Left renal pelvis (tissue), 4 donors: ENCODE measurements at places on chromosomes 6 and 20.

DNA sequence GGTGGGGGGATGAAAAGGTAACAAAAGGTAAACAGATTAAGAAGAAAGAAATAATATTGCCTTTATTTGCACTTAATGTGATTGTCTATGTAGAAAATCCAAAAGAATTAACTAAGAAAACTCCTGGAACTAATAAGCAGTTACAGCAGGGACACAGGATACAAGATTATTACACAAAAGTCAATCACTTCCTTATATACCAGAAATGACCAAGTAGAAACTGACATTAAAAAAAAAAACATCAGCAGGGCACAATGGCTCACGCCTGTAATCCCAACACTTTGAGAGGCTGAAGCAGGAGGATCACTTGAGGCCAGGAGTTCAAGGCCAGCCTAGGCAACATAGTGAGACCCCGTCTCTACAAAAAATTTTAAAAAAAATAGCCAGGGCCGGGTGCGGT is 123.2 kb upstream of the RIPOR2 start:
- no peak for DNase-seq

GRCh38 chr20:25637247-25637646 is 13.4 kb upstream of the NANP start:
- DNase-seq: no peak

DNA sequence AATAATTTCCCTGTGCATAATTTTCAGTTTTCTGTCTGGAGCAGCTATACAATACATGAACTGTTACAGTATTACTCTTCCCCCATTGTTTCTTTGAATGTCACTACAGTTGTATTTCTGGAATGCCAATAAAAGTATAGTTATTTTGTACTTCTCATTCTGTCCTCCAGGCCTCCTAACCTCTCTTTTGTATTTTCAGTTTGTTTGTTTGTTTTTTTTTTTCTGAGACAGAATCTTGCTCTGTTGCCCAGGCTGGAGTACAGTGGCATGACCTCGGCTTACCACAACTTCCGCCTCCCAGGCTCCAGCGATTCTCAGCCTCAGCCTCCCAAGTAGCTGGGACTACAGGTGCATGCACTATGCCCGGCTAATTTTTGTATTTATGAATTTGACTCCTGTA is 16.8 kb upstream of the ARID1B start:
- no peak for DNase-seq

DNA sequence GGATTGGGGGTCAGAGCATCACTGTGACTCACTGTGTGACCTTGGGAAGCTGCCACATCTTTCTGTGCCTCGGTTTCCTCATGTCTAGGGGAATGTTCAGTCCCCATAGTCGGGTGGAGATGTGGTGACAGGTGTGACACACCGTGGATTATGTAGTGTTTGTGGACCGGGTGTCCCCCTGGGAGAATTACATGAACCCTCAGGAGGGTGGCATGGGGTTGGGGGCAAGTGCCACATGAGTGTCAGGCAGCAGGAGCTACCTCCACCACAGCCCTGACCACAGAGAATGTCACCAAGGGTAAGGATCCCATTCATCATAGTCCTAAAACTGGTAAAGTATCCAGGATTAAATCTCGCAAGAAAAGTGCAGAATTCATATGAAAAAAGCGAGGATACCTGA is 23.2 kb downstream of the SUN5 start:
- no peak for DNase-seq

DNA sequence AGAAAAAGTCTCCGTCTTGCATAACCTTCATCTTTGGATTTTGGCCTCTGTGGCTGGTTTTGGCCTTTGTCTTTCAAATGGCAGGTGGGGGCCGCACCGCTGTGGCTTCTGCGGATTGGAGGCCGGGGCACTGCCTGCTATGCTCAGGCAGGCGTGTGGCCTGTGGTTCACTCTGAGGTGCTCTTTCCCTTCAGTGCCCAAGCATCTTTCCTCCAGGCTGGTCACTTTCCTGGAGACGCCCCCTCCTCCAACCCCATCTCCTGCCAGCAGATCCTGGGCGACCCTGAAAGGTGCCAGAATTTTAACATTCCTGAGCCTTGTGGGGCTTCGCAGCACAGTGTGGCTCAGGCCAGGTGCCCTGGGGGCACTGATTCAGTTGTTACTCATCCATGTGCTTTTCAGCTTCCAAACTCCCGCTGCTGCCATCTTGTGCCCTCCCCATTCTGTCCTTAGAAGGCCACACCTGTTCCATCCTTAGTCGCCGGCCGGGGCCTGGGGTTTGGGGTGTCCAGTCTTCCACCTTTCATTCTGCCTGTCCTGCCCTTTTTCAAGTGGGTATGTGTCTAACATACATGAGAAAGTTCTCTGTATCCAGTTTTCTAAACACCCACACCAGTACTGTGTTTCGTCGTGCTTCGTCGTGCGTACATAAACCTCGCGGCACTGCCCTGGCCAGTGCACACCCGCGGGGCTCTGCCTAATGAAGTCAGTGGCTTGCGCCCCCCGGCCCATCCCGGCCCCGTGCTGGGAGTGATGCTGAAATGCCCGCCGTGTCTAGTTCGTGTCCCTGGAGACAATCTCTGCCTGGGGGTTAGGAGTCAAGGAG is 12.1 kb downstream of the SS18L1 start:
- DNase-seq: no peak

GRCh38 chr6:56204134-56204533 is 43.2 kb downstream of the COL21A1 start:
- DNase-seq: no peak
